ENCODE measurements at places on chromosomes 1 and 21.
A peak's percentile ranks its signal among the peaks of the same experiment; 100 is the strongest.

- no peak for DNase-seq
These were observed 11.5 kb upstream of the DDX59 start for GRCh38 chr1:200681231-200681630.

DNA sequence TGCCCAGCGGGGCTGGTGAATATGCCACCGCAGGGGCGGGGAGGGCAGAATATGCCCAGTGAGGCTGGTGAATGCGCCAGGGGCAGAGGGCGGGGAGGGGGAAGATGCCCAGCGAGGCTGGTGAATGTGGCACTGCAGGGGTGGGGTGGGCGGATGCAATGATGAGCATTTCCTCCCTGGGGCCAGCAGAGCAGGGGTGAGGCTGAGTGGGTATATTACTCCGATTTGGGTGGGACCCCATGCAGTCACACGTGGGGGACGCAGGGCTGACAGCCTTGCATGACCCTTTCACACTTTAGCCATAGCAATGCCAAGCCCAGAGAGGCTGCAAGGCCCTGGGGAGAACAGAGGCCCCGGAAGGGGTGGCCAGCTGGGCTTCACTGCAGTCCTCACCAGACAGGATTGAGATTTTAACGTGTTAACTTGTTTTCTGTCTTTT lies 9.3 kb upstream of the SLX9 start:
- DNase-seq: no peak

GRCh38 chr1:27656157-27656893 lies 15.7 kb downstream of the IFI6 start:
- no peak for DNase-seq

DNA sequence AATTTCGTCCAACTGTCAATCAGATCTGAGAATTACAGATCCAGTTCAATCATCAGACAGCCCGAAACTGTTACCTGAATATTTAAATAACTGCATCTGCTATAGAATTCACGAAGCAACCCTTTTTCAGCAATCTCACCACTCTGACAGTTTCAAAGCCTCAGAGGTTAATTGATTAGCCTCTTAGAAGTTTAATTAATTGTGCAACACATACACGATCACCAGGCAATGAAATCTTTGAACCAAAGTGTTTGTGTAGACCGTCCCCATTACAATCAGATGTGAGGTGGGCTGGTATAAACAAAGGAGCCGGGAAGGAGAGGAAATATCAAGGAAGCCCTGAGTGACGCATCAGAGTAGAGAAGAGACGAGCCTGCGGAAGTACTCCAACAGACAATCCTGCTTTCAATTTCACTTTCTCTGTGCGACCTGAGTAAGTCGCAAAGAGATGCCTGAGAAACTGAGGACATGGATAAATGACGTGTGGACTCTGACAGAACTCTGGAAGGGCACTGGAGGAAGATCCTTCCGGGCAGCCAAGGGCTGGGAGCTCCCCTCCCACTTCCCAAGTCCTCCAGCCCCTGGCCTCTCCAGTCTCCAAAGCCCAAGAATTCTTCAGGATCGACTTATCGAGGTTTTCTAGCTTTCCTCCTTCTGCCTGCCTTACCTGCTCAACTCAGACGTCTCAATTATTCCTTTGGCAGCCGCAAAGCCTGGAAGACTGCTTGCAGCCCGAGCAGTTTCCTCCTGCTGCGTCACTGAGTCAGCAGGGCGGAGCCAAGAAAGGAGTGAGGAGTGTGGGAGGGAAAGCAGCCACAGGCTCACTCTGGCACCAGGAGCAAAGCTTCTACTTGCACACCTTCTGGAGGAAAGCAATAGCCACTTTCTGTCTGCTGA lies at the start of gene RNASEL:
RNASEL (minus strand) TSS at position 757 of the 897 bp plus-strand sequence. CDS start 2,450 bp downstream, outside the sequence.
- DNase-seq: peak; percentile 49

- no peak for DNase-seq
These were observed 204.0 kb downstream of the PLPP3 start for GRCh38 chr1:56375326-56375804.

GRCh38 chr1:202642619-202643291 lies 67.5 kb downstream of the SYT2 start:
- DNase-seq: no peak

GRCh38 chr1:110538921-110539320 lies 19.9 kb upstream of the KCNA10 start:
- no peak for DNase-seq

DNA sequence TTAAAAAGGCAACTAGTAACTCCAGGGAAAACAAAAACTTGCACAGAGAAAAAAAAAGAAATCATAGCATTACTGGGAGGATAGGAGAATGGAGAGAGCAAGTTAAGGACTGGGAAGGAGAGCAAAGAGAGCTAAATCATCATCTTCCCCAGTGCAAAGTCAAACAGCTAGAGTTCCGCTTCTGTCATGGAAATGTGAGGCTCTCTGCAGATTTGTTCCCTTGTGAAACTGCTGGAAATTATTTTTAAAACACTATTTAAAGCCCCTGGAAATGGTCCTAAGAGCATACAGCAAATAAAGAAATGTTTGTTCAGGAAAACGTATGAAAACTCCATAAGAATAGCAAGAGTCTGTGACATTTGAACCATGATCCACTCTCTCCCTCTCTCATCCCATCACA lies 64.6 kb downstream of the CAMK2N1 start:
- no peak for DNase-seq

- peak; percentile 56 for DNase-seq
These were observed 51.1 kb downstream of the SIM2 start for GRCh38 chr21:36749935-36750575.

DNA sequence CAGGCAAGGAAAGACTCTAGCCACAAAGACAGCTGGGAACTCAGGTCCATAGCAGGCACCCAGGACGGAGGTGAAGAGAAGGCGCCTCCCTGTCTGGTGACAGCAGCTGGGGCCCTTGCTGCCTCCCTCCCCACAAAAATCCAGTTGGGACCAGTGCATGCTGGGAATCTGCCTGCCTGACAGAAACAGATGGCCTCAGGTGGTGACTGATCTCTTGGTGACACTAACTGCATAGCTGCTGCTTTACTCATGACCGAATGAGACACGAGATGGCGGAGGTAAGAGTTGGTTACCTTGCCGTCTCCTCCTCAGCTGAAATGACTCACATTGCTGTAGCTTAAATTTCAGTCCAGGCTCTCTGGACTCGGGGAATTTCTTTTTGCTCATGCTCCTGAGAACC lies 130.3 kb downstream of the FGGY start:
- DNase-seq: no peak

DNA sequence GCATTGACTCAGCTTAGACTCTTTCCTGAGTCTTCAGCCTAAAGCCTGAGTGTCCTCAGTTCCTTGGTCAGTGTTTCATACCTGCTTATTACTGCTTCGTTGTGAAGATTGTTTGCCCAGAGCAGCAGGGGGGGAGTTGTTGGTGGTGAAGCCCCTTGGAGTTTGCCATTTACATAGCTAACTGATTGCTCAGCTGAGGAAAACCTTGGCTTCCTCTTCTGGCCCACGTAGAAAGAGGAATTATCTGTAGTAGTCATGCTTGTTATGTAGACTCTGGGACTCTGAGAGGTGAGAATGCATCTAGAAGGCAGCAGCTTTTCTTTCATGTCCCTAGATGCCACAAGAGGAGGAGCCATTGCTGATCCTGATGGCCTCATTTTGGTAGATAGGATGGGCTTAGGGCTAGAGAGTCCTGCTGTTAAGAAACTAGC lies 125.9 kb downstream of the MAST2 start:
- no peak for DNase-seq

GRCh38 chr1:15192916-15193550 lies 39.5 kb downstream of the TMEM51 start:
- no peak for DNase-seq

DNA sequence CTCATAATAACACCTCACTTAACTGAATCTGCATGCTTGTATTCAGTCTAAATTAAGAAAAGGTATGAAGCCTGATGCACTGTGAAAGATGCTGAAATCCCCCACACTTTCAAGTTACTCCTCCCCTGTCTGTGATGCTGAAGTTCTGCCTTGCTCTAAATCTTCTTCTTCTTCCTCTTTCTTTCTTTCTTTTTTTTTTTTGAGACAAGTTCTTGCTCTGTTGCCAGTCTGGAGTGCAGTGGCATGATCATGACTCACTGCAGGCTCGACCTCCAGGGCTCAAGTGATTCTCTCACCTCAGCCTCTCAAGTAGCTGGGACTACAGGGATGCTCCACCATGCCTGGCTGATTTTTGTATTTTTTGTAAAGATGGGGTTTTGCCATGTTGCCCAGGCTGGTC lies 231.0 kb upstream of the B3GALT2 start:
- no peak for DNase-seq

DNA sequence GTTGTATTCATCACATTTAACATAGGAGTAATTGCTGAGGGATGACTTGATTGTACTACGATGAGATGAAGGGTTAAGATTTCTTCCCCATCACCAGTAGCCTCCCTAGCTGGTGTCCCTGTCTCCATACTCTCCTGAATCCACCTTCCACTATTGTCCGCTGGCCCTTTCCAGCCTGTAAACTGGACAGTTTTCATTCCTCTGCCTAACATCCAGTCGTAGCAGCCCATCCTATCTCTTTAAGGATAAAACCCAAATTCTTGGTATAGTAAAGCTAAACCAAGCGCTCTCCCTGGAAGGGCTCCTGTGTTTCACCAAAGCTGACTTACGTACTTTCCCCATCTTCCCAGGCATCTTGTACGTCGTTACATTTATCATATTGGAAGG lies 670 bp downstream of the COX20 start:
- DNase-seq: peak; percentile 17

DNA sequence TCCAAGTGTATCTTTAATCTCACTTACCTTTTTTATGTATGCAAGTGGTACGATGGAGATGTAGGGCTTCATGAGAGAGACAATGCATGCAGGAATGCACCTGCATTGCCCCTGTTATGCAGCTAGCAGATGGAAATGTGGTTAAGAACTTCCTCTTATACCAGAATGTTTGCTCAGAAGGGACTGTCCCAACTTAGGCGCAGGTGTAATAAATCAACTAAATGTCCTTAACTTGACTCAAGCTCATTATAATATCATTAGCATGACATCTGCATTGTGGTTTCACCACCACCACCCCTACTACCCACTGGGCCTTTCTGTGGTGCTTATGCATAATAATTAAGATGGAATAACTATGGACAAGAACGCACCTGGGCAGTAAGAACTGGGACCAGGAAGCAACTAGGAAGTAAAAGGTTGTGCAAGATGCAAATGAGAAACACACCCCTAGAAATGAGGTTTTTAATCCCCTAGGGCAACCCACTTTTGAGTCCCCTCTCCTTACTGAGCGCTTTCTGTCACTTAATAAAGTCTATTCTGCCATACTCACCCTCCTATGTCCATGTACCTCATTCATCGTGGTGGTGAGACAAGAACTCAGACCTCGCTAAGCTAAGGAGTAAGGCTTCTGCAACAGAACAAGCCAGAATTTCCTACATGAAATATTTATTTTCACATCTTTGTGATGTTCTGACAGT lies 1103.3 kb upstream of the B3GALT2 start:
- DNase-seq: no peak

- peak; percentile 20 for DNase-seq
These were observed at the start of gene ERICH3 for GRCh38 chr1:74673351-74674111. TSS of gene ERICH3 (minus strand) at chr1:74673792. CDS start at chr1:74673519, 273 bp downstream.

DNA sequence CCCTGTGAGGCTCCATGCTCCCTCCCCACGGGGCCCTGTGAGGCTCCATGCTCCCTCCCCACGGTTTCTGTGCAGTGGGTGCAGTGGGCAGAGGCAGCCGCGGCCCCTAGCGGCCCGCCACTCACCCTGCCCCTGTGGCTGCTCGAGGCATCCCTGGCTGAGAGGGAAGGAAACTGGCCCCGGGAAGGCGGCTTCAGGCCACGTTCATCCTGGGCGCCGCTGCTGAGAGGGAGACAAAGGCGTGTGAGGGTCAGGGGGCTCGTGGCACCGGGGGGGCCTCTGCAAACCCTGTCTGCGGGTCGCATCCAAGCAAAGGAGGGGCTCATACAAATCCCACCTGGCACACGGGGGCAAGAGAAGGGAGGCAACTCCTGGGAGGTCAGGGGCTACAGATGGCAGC lies 8.5 kb downstream of the CFAP410 start:
- no peak for DNase-seq

DNA sequence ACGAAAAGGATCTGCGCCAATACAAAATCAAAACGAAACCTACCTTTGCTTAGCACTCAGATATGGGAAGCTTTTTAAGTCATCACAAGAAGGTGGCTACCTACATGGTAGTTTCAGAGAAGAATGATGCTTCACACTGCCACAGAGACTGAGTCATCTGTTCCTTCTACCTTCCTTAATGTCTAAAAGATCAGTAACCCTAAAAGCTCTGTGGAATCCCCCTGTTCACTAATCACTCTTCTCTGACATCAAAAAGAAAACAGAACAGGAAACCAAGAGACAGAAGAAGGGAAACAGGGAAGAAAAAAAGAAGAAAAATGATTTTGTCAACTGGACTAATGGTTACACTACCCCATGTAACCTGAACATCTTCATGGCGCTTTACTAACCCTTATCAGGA lies 177.2 kb downstream of the SMYD3 start:
- no peak for DNase-seq

GRCh38 chr1:4256351-4256750 lies 356.3 kb upstream of the C1orf174 start:
- no peak for DNase-seq

GRCh38 chr1:227447531-227447990 lies 115.8 kb upstream of the ZNF678 start:
- peak; percentile 66 for DNase-seq

DNA sequence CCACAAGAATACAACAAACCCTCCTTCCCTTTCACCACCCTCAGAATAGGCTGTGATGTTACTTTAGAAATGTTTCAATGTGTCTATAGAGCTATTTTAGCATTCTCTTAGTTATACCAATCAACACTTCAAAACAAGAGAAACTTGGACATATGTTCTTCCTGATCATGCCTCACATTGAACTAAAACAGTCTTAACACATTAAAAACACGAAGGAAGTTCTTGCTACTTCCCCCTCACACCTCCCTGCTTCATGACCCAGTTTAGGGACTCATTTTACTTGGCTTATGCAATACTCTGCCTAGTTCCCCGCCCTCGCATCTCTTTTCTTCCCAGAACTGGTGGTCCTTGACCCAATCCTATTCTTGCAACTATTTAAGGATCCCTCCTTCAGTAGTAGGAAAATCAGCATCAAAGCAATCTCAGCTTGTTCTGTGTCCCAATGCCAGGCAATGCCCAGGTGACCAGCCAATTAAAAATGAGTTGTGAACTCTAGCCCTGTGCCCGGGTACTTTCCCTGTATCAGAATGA lies 408.8 kb upstream of the BEND5 start:
- DNase-seq: no peak

Data from endothelial cell (in vitro differentiated cells).